Fibroblast of the aortic adventitia (primary cell): ENCODE measurements at places on chromosomes 13 and 19. TPM values are rescaled to one million over a fixed set of nuclear protein-coding genes. Genes with fewer than 3 reads are reported as not detected.

DNA sequence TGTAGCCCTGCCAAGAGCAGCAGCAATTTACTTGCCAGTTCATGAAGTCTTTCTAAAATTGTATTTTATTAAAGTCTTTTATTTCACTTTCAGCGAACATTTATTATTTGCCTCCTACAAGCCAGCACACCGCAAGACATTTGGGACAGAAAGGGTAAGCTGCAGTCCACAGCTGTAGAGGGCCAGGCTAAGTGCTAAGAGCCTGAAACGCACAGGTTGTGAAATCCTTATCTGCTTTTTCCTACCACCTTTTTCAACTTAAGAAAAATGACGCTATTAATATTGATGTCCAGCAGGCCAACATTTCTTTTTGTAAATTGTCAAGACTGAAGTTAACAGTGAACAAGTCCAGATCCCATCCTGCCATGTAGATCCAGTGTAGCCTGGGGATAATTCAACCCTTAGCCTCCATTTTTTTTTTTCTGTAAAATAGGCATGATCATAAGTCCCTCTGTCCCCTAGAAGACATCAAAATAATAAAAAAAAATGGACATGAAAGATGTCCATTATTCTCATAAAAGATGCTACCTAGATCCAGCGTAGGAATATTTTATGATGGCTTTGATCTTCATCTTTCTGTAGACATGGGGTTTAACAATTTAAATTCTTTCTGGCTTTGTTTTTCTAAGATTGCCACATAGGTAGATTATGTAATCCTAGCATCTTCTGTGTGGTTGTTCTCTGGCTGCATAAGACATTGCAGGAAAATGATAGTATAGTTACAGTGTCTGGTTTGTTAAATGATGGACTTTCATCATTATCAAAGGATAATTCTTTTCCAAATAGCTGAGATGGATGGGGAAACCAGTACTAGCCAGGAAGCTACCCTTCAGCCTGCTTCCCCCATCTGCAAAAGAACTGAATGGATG lies 128.4 kb downstream of the SHISA2 start:
- DNase-seq = no peak

GRCh38 chr19:19711934-19712828 lies 20.7 kb downstream of the ZNF14 start:
- DNase-seq = no peak

DNA sequence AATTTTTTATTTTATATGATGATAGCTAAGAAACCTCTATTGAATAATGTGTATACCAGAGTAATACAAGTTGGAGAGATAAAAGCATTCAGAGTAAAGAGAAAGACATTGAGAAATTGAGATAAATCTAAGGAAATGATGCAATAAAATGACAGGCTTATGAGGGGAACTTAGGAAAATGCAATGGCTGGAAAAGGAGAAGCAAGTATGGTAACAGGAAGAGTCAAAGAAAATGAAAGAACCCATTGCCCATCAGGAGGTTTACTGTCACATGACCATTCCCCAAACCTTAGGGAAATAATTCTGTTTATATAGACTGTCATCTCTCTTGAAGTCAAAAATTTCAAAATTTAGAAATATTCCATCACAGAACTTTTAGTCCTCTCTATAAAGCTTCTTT lies 808.0 kb upstream of the PRR20A start:
- no peak for DNase-seq

The TLE6 gene
- 0.18 TPM in 1 of 2 replicates, not detected in the other for total RNA-seq

The PSG2 gene
- 0.27 TPM in 1 of 2 replicates, not detected in the other for total RNA-seq

- no peak for DNase-seq
Measured at GRCh38 chr13:71054358-71054757, 812.6 kb downstream of the DACH1 start.

- DNase-seq = no peak
Measured at GRCh38 chr13:103078158-103078557, 11.9 kb upstream of the SLC10A2 start.

DNA sequence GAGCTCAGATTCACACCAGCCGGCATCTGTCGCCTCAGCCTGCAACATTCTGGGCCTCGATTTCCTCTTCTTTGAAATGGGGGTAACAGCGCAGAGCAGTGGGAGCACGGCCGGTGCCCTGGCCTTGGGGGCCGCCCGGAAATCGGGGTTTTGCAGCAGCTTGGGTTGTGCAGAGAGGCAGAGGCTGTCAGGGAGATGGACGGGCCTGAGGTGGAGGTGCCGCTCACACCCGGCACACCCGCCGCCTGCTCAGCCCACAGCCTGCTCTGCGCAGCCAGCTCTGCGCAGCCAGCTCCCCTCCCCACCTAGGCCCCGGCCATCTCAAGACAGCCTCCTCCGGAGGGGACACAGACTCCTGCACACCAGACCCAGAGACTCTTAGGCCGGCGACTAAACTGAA lies 10.6 kb downstream of the KLF2 start:
- DNase-seq = no peak

The S1PR5 gene
- 0.27 and 0.41 TPM in 2 replicates for total RNA-seq

The MUC16 gene
- not detected in 2 replicates for total RNA-seq

The SCEL gene
- total RNA-seq = not detected in 2 replicates

The SIGLEC11 gene
- total RNA-seq = not detected in 2 replicates

The MEIOSIN gene
- total RNA-seq = not detected in 2 replicates

The SRRM5 gene
- total RNA-seq = 0.09 TPM in 1 of 2 replicates, not detected in the other

The MRPL54 gene
- total RNA-seq = 38.8 and 60.5 TPM in 2 replicates

GRCh38 chr13:21889651-21890050 lies 218.8 kb downstream of the FGF9 start:
- DNase-seq = no peak

DNA sequence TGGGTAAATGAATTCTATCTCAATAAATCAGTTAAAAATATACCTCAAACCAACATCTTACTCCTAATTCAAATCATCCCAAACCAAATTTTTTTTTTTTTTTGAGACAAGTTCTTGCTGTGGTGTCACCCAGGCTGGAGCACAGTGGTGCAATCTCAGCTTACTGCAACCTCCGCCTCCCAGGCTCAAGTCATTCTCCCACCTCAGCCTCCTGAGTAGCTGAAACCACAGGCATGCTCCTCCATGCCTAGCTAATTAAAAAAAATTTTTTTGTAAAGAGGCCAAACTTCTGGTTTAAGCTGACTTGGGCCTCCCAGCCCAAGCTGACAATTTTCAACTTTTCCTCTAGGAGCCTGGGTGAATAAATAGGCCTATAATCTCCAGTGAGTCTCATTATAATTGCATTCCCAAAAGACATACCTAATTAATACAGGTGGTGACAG lies 22.1 kb upstream of the OLFM2 start:
- peak; percentile 84 for DNase-seq
